T-helper 17 cell (primary cell): ENCODE measurements at places on chromosomes 16 and 17.

GRCh38 chr17:29376667-29377270, 13.4 kb upstream of the TAOK1 start:
- no peak for DNase-seq

DNA sequence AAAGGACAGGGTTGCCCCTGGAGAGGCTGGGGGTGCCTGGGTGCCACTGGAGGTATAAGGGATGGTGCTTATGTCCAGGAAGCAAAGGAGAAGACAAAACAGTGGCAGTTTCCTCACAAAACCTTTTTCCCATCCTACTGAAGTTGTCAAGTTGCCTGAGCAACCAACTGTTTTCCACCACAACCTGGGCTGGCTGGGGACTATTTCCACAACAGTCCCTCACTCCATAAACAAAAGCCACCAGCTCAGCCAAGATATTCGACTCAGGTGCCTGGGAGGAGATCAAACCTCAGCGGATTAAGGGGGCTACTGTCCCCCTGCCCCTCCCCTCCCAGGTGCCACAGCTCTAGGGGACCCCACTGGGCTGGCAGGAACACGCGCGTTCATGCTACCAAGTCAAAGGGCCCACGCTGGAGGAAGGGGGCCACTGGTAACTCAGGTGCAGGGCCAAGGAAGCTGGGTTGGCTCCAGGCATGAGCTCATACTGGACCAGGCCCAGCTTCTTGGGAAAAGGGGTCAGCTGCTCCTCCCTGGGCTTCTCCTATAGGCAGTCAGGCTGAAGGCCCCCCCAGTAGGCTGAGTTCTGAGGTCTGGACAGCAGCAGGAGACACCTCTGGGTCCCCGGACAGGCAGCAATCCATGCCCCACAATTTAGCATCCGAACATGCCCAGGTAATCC, 45.7 kb upstream of the MRPS23 start:
- DNase-seq: no peak

- DNase-seq: no peak
Measured at GRCh38 chr17:50212121-50212843, 10.9 kb upstream of the COL1A1 start.

DNA sequence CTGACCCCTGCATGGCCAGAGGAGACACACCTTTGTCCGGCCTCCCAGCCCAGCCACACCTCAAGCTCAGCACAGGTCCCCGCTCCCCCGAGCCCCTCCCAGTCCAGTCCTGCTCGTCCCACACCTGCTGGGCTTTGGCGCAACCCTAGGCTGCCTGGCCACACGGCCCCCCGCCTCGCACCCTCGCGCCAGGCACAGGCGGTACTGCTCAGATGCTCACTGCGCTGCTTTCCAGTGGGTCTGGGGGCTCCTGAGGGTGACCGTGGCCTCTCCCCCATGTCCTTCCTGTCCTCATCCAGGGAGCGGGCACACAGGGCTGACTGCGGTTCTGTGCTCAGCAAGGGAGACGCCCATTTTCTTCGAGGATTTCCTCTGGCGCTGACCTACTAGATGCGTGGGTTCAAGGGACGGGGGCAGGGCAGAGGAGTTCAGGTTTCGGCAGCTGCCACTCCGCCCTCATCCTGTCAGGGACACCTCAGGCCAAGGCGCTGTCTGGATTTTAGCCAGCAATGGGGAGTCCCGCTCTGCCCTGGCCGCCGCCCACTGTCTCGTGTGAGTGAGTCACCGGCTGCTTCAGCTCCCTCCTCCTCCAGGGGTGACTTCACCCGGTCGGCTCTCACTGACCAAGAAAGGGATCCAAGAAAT, 118.0 kb upstream of the ZNF469 start:
- DNase-seq: peak; percentile 19
